ENCODE measurements at places on chromosomes 3 and 15.

- DNase-seq, result no peak
Measured at GRCh38 chr3:146128939-146129338, 32.0 kb downstream of the PLOD2 start.

DNA sequence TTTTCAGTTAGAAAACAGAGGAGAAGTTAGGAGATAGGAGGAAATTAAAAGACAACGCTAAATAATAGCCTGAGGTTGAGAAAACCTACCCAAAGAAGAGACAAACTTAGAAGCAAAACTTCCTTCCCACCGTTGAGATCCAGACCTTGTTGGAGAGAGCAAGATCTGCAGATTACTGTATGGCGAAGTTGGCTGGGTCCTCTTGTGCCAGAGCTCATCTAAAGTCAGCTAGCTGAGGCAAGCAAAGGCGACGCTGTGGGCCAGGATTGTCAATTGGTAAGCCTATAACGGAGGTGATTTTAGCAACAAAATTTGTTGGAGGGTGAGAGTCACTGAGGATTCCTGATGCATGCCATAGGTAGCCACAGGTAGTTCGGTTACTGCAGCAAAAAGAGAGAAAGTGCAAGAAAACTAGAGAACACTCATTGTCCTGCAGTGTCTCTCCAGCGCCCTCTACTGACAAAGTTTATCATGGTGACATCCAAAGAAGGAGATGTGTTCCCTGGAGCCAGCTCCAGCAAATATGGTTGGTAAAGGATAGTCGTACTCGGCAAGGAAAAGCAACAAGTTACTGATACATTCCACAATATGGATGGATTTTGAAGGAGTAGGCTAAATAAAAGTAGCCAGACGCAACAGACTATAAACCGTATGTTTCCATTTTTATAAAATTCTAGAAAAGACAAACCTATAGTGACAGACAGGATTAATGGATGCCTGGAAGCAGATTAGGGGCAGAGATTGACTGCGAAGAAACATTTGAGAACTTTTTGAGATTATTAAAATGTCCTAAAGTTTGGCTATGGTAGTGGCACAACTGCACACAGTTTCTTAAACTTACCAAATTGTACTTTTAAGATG, 9.8 kb upstream of the OR5K4 start:
- DNase-seq, result no peak

DNA sequence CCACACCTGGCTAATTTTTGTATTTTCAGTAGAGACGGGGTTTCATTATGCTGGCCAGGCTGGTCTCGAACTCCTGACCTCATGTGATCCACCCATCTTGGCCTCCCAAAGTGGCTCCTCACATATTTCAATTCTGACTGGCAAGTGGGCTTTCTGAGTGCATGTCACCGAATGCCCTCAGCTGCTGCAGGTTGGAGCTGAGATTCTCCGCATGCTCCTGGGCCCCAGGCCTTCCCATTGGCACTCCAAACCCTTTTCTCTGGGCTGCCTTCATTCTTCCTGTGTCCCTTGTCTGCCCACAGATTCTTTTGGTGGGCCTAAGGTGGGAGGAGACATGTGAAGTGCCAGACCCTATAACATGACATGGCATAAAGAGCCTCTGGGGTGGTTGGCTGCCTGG, 67.3 kb downstream of the SYNM start:
- no peak for DNase-seq

- no peak for DNase-seq
Measured at GRCh38 chr3:12764171-12764776, 5.2 kb upstream of the TMEM40 start.

GRCh38 chr3:50450209-50450921, 53.1 kb downstream of the CACNA2D2 start:
- DNase-seq, result no peak

GRCh38 chr15:97652700-97653167, 307.8 kb upstream of the ARRDC4 start:
- no peak for DNase-seq

GRCh38 chr15:23532024-23532423, 33.5 kb upstream of the MKRN3 start:
- DNase-seq, result no peak

DNA sequence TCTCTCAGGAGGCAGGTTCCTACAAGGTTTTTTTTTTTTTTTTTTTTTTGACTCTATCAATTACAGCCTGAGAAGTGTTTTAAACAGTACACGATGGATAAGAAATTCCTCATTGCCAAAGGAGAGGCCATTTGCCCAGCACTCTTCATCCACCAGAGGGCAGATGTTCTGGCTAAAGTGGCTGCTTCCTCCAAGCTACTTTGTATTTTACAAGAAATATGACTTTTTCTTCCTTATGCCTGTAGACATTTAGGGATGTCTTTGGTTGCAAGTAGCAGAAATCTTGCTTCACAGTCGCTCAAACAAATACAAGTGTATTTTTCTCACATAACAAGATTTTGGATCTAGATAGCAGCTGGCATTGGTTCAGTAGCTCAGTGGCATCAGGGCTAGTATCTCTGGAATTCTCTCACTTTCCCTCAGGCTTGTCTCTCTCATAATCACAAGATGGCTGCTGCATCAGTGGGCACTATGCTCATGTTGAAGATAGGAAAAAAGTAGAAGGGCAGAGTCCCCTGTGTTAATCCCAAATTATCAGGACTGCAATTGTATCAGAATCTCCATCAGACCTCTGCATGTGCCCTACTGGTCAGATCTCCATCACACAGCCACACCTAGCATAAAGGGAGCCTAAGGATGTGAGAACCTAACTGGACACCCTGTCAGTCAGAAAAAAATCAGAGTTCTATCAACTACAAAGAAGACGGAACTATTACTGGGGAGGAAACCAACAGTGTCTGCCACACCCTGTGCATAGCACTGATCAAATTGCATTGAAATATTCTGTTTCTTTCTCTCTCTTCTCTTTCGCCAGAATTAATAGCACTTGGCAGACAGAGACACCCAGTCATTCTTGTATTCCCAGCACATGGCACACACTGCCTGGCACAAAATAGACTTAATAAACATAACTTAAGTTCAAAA, 138.9 kb upstream of the COL8A1 start:
- no peak for DNase-seq

GRCh38 chr3:141228395-141228794, 3.2 kb upstream of the PXYLP1 start:
- DNase-seq, result no peak

DNA sequence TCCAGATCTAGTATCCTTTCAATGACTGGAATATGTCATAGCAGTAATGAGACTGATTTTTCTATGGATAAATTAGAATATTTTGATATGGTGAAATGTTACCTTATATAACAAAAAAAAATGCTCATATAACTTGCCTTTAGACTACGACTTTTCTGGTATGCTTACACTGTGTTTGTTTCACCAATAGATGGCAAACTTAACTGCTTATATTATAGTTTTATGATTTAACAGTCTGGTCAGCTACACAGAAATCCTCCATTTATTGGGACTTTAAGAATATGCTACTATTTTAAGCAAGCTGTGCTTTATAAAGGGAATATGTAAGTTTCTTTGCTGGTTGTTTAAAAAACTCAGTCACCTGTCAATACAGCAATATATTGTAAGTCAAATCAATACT, 205.6 kb downstream of the VGLL3 start:
- DNase-seq, result no peak

DNA sequence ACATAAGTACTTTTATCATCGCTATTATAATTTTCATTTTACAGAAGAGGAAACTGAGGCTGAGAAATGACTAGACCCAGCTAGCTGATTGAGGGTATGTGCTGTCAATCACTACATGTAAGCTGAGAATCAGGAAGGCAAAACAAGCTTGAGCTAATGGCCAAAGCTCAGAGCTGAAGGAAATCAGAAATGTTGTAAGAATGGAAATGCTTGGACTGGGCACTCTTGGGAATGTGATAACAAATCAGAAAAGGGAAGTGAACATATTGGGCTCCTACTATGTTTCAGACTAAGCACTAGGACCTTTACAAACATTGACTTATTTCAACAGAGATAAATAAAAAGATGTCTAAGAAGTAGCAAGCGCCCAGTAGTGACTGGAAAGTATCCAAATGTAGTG, 33.8 kb upstream of the BOC start:
- no peak for DNase-seq

- no peak for DNase-seq
Measured at GRCh38 chr3:192187485-192188051, 539.8 kb downstream of the FGF12 start.

GRCh38 chr3:30962084-30962483, 67.6 kb upstream of the GADL1 start:
- DNase-seq, result no peak

GRCh38 chr15:91125162-91125561, 25.1 kb downstream of the SV2B start:
- no peak for DNase-seq

DNA sequence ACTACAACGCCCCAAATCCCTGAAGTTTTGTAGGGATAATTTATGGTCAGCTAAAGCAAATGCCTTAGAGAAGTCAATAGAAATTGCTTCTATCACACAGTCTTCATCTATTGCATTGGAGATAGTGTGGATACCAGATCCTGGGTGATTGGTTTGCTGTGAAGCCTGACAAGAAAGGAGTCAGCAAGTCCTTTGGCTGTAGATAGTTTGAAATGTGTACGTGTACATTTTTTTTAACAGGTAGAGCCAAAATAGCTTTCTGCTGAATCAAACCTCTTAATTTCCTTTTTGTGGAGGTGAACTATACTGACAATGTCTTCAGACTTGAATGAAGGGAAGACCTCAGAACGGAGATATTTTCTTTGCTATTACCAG, 312.3 kb downstream of the ZBBX start:
- DNase-seq, result no peak

- no peak for DNase-seq
Measured at GRCh38 chr15:92035961-92036360, 182.5 kb downstream of the SLCO3A1 start.

- no peak for DNase-seq
Measured at GRCh38 chr15:51104512-51104911, 9.8 kb upstream of the TNFAIP8L3 start.

DNA sequence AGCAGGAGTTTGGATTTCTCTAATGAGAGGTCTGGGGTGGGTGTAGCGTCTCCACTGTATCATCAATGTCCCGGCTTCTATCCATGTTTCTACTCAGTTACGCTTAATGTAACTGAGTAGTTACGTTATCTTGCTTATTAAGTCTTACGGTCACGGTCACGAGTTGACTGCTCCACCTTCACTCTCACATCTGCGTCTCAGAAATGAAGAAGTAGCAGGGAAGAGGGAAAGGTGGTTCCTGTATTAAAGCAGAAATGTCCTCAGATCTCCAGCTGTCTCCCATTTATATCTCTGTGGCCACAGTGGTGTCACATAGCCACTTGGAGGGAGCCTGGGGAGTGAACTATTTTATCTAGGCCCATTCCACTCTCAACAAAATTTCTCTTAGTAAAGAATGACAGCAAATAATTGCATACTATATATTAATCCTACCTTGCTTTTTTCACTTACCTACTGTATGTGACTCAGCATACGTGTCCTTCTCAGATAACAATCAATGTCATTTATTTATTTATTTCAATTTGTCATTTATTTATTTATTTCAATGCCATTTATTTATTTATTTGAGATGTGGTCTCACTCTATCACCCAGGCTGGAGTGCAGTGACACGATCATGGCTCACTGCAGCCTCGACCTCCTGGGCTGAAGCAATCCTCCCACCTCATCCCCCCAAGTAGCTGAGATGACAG, 39.7 kb upstream of the RNU6-1 start:
- no peak for DNase-seq

- DNase-seq, result no peak
Measured at GRCh38 chr3:56890448-56891091, 88.8 kb upstream of the ARHGEF3 start.

GRCh38 chr15:92733090-92733933, 77.7 kb upstream of the FAM174B start:
- no peak for DNase-seq

GRCh38 chr3:144085964-144086363, 114.3 kb downstream of the DIPK2A start:
- DNase-seq, result no peak

DNA sequence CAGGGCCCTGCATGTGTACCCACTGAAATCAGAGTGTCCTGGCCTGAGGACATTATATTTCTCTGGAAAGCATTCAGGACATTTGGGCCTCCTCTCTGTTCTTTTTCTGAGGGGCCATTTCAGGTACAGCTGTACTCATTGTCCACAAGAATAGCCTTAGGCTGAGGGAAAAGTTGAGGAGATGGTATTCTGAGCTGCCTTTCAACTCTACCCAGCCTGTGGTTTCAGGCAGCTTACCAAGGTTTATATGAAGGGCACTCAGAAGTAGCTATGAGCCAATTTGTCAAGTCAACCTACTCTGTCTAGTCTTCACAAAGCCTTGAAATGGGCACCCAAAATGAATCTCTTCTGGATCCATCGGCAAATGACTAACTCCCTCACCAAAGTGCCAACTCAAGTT, 9.4 kb downstream of the ATP13A4 start:
- DNase-seq, result no peak

DNA sequence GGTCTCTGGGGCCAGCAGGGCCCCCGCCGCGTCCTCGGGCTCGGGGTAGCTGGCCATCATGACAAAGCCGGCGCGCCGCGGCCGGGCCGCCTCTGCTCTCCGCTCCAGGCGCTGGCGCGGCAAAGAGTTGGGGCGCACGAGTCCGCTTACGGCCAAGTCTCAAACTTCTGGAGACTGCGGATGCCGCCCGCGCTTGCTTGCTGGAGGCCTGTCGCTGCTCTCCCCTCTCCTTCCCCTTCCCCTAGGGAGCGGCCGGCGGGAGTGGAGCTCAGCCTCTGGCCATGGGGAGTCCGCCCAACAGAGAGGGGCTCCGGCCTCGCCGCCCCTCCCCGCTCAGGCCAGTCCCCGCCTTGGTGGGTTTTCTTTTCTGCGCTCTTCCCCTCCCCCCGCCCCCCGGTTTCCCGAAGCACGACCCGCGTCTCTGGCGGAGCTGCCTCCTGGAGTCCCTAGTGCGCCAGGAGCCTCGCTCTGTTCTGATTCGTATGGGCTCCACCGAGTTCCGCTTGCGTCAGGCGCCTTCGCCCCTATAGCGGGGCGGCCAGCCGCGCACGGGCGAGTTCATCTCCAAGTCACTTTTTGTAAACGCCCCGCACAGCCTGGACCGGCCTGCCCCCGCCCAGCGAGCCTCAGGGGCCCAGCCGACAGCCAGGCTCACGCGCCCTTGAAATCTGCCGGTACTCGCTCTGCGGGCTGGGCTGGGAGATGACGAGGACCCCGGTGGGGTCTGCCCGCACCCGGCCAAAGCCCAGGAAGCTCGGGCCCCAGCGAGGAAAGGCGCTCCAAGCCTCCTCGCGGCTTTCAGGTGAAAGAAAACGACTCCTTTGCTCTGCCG, at the start of the genes FOXL2 and FOXL2NB:
Gene FOXL2 (minus strand): TSS at position 475 of the 832 bp plus-strand sequence. CDS start 415 bp downstream, at position 60.
Gene FOXL2NB (plus strand): TSS at position 555 of the 832 bp plus-strand sequence. CDS start 148 bp downstream, at position 703.
- DNase-seq, result no peak

DNA sequence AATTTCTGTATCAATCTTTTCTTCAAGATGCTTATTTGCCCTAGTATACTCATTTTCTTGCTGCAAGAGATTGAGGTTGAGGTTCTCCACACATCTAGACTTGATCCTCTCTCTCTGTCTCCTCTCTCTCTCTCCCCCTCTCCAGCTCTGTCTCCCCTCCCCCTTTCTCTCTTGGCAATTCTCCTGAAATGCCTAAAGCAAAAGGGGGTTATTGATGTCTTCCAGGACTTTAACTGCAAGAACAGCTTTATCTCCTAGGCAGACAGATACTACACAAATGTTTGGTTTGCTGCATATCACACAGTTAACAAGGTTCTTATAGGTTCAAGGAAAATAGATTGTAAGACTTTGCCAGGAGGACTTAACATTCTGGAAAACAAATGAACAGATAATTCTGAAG, 52.1 kb downstream of the TMEM212 start:
- no peak for DNase-seq

- DNase-seq, result no peak
Measured at GRCh38 chr15:31273258-31273941, 53.2 kb upstream of the KLF13 start.
